ENCODE measurements at places on chromosomes 2 and 18.

GRCh38 chr18:79917853-79918614 is 33.4 kb downstream of the SLC66A2 start:
- no peak for DNase-seq

DNA sequence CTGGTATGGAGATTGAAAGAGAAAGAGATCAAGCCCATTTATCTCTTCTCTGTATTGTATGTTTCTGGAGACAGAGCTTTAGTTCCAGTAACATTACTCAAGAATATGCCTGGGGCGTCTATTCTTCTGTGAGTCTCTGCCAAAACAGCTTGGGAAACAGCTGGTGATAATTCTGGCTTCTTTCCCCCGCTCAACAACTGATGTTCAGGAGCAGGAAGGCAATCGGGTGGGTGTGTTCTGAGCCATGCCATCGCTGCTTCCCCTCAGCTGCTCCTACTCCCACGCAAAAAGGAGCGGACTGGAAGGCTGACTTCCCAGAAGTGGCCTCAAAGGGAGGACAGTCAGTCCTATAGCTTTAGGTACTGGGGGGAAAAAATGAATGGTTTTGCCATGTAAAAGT is 695.1 kb downstream of the PLCL1 start:
- DNase-seq, result no peak

- no peak for DNase-seq
Observed at GRCh38 chr2:62956651-62957050, 94.0 kb upstream of the OTX1 start.

GRCh38 chr18:11981543-11982366 is 448 bp downstream of the IMPA2 start:
- DNase-seq, result no peak

DNA sequence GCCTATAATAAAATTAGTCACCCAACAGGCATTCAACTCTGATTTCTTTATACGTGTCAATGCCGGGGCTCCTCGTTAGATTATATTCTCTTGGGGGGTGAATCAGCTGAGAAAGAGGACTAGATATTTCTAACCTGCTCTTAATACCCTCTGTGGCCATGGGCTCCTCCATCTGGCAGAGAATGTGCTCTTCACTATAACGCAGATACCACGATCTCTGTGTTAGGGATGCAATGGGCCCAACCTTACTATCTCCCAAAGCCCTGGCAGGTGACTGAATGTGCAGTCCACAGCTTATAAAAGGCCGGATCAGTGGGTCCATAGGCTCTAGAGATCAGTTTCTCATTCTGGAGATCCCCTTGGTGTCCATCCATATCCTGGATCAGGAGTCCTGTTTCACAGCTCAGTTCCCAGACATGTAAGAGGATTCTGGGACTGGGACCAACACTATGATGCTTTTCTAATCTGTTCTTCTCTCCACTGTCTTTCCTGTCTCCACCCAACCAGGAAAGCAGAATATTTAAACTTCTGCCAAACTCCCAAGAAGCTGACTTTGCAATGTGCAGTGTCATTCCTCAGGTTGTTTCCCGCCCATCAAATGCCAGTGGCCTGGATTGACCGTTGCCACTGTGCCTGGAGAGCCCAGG is 71.4 kb upstream of the CELF4 start:
- DNase-seq, result no peak

DNA sequence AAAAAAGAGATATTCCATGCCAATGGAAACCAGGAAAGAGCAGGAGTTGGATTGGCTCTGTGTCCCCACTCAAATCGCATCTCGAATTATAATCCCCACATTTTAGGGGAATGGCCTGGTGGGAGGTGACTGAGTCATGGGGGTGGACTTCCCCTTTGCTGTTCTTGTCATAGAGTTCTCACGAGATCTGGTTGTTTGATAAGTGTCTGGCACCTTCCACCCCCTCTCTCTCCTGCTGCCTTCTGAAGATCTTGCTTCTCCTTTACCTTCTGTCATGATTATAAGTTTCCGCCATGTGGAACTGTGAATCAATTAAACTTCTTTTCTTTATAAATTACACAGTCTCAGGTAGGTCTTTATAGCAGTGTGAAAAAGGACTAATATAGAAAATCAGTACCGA is 355.6 kb downstream of the NBAS start:
- DNase-seq, result no peak

DNA sequence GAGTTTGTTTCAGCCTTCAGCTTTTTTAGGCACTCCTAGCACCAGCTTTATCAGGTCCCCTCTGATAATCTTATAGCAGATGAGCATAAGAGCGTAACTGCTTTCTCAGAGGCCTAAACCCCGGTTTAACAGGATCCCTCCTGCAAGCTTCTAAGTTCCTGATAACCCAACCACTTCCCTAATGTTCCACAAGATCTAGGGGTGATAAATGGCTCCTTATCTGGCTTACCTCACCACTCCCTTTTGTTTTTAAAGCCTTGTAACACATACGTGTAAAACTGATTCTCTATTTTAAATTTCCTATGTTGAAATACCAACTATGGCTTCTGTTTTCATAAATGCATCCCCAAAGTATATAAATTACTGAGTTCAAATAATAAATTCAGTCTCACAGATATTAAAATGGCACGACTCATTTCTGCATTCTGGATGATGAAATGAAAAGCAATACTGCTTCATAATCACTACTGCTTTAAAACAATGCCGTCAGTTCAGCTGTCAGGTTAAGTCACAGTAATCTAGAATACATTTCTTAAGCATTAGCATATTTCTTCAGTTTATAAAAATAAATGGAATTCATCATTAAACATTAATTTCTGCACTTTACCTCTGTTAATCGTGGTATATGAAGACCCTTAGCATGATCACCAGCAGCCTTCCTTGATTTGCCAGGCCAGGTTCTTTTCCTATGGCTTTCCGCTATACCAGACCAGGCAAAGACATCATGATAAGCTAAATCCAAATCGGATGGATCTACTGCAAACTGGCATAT is 126.3 kb downstream of the C2orf74 start:
- no peak for DNase-seq

GRCh38 chr18:34647251-34647650 is 62.8 kb upstream of the DTNA start:
- DNase-seq, result no peak

- DNase-seq, result no peak
Observed at GRCh38 chr18:10330428-10330827, 124.0 kb upstream of the APCDD1 start.

- no peak for DNase-seq
Observed at GRCh38 chr2:75146606-75147332, 52.6 kb downstream of the TACR1 start.

DNA sequence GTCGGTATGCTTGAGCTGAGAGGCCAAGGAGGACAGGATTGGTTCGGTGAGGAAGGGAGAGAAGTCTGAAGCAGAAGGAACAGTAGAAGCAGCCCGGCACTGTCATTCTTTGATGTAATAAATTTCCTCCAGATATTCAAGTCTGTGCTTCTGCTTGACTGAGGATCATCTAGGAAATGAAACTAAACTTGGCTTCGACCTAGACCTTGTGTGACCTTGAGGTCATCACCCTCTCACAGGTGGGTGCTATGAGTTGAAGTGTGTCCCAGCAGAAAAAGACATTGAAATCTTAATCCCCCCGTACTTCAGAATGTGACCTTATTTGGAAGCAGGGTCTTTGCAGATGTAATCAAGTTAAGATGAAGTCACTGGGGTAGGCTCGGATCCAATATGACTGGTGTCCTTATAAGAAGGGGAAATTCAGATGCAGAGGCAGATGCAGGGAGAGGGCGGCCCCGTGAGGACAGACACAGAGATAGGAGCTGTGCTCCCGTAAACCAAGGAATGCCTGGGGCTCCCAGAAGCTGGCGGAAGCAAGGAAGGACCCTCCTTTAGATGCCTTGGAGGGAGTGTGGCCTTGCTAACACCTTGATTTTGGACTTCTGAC is 49.0 kb downstream of the PRKCE start:
- no peak for DNase-seq

GRCh38 chr2:55092439-55092838 is 42.2 kb upstream of the RTN4 start:
- no peak for DNase-seq

GRCh38 chr18:48991676-48992075 is 40.9 kb upstream of the SMAD7 start:
- no peak for DNase-seq

DNA sequence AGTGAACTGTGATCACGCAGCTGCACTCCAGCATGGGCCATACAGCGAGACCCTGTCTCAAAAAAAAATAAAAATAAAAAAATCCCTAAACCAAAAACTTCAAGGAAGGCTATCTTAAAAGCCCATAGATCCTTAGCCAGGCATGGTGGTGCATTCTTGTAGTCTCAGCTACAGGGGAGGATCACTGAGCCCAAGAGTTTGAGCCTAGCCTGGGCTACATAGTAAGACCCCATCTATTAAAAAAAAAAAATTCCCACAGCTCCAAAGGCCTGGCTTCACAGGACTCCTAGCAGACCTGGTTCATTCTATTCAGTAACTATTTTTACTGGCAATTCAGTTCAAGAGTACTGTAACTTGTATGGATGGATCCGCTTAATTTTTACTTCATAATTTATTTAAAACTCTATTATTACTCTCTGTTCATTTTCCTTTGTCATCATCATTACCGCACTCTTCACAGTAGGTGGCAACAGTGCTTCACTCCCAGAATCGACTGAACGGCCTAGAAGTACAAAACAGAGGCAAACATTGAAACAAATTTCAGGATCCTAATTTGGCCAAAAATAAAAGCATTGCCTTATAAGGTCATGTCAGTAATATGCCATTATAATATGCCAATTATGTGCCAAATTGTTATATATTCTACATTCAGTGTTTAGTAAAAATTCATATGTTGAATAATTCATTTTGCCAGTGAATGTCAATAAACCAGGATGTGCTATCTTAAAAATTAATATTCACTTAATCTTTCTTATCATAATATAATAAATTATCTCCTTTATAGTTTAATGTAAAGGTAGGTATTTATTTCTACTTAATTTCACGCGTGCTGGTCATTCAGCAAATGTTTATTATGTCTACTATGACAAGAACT is 14.3 kb upstream of the STAM2 start:
- DNase-seq, result no peak

- DNase-seq, result no peak
Observed at GRCh38 chr2:69538872-69539548, 101.8 kb upstream of the NFU1 start.

DNA sequence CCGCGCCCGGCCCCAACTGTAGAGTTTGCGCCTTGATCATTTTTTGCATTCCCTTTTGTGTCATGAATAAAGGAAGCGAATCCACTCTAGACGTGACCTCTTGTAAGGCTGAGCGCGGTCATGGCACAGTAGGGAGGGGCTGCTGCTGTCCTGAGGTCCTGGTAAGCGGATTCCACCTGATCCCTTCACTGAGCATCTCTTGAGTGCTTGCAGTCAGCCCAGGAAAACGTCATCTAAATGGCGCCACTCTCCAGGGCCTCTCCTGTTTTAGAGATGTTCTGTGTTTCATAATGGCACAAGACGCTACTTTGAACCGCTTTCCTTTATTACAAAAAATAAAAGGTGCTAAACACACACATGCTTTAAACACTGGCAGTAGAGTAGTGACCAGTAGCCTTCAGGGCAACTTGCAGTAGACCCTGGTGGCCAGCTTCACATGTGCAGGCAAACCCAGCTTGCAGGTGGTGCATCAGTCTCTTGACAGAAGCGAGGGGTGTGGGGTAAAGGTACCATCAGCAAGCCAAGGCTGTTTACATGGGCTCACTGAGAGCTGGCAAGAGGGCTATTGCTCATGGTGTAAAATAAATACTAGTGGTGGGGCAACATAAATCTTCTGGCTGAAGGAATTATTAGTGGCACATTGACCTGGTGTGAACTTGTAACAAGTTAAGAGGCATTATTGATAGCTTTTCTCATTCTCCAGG is 43.0 kb upstream of the ACKR3 start:
- no peak for DNase-seq

GRCh38 chr18:26526128-26526965 is 22.0 kb downstream of the KCTD1 start:
- DNase-seq, result no peak

- DNase-seq, result no peak
Observed at GRCh38 chr2:171407030-171407675, 26.6 kb downstream of the METTL8 start.

GRCh38 chr2:225414902-225415301 is 15.4 kb downstream of the NYAP2 start:
- DNase-seq, result no peak

- DNase-seq, result peak; percentile 76
Observed at GRCh38 chr18:72171596-72171995, 372.5 kb downstream of the CBLN2 start.

GRCh38 chr2:20333738-20334137 is 16.9 kb downstream of the PUM2 start:
- DNase-seq, result no peak

DNA sequence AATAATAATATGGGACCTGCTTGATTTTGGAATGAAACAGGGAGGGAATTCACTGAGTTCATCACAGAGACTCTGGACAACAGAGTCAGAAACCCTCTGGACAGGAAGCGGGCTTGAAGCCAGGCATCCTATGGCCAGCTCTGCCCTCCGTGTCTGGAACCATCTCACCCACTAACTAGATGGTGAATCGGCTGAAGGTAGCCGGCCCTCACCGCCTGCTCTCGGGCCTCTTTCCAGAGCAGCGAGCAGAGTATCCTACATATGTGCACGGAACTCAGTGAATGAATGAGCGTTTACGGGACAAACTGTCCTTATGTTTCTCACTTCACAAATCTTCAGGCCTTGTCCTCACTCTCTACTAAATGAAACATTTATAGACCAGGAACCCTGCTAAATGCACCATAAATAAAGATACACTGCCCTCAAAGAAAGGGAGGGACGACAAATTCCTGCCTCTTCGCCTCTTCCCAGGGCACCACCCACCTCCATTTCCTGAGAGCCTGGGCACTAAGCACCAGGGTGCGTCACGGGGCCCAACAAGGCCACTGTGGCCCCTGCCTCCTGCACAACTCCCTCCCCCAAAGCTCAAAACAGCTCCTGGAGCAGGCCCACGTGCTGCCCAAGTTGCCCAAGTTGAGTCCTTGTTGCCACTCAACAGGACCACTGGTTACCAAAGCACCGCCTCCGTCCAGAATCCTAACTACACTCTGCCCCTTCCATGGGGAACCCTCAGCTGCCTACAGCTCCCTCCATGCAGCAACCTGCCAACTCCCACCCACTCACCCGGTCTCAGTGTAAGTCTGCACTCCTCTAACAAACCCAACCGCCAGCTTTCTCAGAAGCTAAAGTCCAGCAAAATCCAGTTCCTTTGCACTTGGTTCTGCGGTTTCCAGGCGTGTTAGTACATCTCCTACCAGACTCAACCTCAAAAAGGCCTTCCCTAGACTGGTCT is 1.7 kb downstream of the TBC1D8 start:
- DNase-seq, result no peak

- no peak for DNase-seq
Observed at GRCh38 chr18:2138552-2138951, 432.8 kb downstream of the METTL4 start.

- DNase-seq, result no peak
Observed at GRCh38 chr2:196168181-196168580, 3.2 kb downstream of the STK17B start.

- DNase-seq, result no peak
Observed at GRCh38 chr2:190533175-190533967, 1.2 kb downstream of the NEMP2 start.

GRCh38 chr2:212427638-212428037 is 111.0 kb downstream of the ERBB4 start:
- DNase-seq, result no peak
